ENCODE measurements at places on chromosomes 12 and 14.

- no peak for DNase-seq
These were observed 117.3 kb downstream of the MED13L start for GRCh38 chr12:116160231-116160630.

DNA sequence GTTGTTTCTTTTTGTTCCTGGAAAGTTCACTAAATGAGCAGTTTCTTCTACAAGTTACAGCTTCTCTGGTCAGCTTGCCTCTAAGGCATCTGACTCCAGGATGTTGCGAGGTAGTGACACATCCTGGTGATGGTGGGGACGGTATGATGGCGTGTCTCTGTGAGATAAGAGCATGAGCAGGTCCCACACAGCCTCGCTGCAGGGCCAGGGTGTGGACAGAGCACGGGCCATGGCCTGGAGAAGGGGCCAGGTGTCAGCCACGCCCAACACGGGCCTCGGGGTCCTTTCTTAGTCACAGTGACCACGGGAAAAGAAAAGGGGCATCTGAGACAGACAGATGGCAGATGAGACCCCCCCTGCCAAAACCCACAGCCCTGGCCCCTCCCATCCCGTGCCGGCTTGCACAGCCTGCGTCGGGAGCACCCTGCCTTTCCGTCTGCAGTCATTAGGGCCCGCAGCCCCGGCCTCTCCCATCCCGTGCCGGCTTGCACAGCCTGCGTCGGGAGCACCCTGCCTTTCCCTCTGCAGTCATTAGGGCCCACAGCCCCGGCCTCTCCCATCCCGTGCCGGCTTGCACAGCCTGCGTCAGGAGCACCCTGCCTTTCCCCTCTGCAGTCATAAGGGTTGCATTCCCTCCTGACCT is 79.3 kb upstream of the DYNC1H1 start:
- no peak for DNase-seq

- peak; percentile 64 for DNase-seq
These were observed 45.3 kb upstream of the ANO6 start for GRCh38 chr12:45170456-45171042.

GRCh38 chr12:7638760-7639555 is 26.8 kb downstream of the APOBEC1 start:
- DNase-seq = peak; percentile 27

GRCh38 chr12:59076622-59077021 is 156.3 kb upstream of the LRIG3 start:
- no peak for DNase-seq

DNA sequence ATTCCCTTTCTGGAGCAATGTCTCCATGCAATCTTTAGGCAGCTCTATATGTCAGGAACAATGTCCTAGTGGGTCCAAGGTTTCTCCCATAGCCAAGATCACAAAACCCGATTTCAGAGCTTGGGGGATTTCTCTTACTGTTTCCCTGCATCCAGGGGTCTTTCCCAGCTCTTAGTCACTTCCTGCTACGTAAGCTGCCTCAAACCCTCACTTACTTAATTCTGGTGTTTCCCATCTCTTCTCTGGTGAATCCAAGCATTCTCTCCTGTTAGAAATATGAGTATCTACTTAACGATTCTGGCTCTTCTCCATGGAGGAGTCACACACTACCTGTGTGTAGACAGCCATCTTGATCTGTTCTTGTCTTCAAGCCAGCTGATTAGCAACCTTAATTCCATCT is 80.0 kb downstream of the IFNG-AS1 start:
- no peak for DNase-seq

- no peak for DNase-seq
These were observed 113.7 kb downstream of the SLC25A47 start for GRCh38 chr14:100436745-100437406.

DNA sequence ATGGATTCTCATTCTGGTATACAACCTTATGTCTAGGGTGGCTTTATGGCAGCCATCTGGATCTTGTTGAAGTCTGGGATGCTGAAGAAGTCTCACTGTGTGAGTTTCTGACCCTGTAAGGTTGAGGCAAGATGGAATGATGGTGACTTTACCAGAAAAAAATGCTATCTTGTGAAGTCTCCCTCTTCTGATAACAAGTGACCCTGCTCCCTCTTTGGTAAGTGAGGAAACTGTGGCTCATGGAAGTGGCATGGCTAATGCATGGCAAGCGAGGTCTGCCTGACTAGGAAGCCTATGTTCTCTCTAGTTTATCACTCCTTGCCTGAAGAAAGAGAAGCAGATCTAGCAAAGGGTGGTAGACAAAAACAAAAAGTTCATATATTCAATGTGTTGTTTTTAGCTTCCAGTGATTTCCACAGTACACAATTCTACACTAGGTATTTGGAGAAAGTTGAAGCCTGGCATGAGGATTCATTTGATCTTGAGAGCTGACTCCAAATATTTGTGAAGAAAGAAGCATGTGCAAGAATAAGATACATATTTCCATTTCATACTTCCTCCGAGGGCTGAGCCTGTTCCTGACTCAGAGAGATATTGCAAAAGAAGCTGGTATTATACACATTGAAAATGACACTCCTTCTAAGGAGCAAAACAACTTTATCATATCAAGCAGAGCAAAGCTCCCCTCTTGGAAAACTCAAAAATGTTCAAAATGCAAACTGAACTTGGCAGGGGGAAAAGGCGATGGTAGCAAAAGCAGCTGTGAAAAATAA is 63.6 kb downstream of the HELB start:
- DNase-seq = no peak

DNA sequence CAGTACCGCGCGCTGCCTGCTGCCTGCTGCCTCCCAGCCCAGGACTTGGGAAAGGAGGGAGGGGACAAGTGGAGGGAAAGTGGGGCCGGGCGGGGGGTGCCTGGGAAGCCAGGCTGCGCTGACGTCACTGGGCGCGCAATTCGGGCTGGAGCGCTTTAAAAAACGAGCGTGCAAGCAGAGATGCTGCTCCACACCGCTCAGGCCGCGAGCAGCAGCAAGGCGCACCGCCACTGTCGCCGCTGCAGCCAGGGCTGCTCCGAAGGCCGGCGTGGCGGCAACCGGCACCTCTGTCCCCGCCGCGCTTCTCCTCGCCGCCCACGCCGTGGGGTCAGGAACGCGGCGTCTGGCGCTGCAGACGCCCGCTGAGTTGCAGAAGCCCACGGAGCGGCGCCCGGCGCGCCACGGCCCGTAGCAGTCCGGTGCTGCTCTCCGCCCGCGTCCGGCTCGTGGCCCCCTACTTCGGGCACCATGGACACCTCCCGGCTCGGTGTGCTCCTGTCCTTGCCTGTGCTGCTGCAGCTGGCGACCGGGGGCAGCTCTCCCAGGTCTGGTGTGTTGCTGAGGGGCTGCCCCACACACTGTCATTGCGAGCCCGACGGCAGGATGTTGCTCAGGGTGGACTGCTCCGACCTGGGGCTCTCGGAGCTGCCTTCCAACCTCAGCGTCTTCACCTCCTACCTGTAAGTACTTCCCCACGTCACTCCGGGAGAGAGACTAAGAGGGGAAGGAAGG is at the start of gene LGR5:
TSS of gene LGR5 (plus strand) at position 186 of the 732 bp plus-strand sequence. CDS start at position 469, 283 bp downstream.
- no peak for DNase-seq

DNA sequence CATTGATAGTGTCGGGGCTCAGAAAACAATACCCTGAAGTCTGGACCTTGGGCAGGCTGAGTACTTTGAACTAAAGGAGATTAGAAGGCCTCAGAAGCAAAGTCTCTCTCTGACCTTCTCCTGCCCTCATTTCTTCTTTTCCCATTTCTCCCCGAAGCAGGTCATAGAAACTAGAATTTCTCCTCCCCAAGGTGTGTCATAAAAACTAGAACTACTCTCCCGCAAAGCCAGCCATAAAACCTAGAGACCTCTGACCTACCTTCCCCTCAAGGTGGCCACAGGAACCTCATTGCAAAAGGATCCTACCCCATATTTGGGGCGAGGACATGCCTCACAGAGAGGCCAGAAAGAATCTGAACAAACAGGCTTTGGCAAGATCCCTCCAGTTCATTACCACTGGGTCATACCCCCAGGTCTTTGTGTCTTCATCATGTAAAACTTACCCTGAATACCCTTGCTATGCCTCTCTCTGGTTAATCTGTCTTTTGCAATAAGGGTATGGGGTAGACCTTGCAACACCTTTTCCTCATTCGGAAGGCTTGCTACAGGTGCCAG is 64.7 kb upstream of the ZFP36L1 start:
- no peak for DNase-seq

DNA sequence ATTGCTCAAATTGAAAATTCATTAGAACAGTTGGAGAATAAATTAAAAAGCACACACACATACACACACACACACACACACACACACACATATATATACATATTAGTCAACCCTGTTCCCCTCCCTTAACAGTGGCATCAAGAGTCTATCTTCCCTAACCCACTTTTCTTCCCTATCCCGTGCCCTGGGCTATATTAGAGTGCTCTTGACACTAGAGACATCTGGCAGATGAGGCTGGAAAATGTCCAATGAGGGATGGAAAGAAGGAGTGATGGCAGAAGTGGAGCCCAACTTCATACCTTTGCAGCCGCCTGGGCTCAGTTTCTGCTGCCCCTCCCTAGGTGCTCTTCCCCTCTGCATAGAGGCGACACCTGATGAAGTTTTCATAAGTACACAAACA is 172.4 kb upstream of the NUDT4 start:
- no peak for DNase-seq

- DNase-seq = no peak
These were observed 613.7 kb downstream of the DIO2 start for GRCh38 chr14:79597566-79597965.

DNA sequence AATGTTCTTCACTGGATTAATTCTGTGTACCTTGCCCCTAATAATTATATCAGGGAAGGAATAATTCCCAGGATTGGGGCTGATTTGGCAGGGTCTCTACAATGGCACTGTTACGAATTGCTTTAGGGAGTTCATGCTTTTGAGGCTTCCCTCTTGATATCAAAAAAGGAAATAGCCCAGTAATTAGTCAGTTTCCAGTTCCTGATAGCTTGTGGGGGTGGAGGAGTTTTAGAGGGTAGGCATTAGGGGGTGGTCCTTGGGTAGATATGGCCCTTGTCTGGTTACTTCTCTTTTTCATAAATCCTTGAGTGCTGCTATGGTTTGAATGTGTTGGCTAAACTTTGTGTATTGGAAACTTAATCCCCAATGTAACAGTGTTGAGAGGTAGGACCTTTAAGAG is 6.1 kb upstream of the SRSF5 start:
- DNase-seq = no peak

DNA sequence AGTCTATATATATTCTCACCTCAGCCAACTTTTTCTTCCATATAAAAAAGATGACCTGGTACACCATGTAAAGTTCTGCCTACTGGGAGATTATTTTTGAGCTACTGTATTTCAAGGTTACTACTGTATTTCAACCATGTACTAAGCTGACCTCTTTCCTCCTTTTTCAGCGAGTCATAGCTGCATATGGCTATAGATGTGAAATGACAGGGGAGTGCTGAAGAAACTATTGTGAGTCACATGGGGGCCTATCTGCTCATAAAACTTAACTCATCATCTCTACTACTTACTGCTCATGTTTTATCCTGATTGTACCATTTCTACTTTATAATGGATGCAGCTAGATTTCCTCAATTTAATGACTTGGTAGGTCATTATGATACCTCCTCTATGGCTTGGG is 571.4 kb upstream of the ATP2B1 start:
- DNase-seq = no peak

DNA sequence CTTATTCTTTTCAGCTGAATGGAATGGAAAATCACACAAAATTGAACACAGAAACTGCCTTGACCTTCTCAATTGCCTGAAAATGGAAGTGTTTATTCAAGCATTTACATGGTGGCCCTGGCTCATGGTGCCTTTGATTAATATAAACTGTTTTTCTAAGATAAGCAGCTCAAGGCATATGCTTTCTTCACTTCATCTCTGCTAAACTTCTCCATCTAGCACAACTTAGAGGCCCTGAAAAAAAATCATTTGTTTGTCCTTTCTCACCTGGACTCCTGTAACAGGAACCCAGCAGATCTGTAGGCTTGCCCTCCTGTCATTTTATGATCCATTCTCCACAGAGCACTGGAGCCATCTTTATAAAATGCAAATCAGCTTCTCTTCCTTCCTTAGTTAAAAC is 117.5 kb upstream of the KRR1 start:
- DNase-seq = no peak

DNA sequence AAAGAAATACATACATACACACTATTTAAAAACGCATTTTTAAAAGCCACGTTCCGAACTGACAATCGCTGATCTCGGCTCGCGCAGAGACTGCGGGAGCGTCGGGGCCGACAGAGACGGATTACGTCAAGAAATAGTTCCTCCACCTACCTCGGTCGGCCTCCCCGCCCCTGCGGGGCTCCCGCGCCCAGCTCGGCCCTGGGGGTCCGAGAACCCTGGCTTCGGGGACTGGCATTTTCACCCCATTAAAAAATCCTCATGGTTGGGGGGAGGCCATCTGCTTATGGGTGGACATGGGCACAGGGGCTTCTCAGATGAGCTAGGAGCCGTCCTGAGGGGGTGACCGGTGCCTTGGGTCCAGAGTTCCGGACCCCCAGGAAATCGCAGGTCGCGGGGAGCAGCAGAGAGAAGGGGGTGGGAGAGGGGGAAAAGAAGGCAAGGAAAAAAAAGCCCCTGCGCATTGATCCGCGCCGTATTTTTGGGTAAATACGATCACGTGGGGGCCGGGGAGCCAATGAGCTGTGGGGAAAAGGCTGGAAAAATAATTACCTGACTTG is 324 bp upstream of the HOXC9 start:
- DNase-seq = no peak

DNA sequence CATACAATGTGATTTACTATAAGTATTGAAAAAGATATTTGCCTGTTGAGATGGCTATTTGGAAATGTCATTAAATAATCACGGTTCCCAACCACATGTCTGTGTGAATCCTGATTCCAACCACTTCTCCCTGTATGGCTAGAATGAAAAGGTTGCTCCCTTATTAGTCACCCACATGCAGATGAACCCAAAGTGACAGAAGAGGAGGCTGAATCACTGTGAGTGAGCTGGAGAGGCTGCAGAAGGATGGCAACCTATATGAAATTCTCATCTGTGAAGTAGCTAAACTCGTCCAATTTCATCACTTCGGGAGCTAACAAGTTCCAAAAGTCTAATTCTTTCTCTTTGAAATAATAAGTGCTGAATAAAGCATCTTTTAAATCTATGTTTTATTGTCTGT is 300.5 kb downstream of the PRKD1 start:
- DNase-seq = no peak

GRCh38 chr14:26791117-26791806 is 193.4 kb upstream of the NOVA1 start:
- no peak for DNase-seq

DNA sequence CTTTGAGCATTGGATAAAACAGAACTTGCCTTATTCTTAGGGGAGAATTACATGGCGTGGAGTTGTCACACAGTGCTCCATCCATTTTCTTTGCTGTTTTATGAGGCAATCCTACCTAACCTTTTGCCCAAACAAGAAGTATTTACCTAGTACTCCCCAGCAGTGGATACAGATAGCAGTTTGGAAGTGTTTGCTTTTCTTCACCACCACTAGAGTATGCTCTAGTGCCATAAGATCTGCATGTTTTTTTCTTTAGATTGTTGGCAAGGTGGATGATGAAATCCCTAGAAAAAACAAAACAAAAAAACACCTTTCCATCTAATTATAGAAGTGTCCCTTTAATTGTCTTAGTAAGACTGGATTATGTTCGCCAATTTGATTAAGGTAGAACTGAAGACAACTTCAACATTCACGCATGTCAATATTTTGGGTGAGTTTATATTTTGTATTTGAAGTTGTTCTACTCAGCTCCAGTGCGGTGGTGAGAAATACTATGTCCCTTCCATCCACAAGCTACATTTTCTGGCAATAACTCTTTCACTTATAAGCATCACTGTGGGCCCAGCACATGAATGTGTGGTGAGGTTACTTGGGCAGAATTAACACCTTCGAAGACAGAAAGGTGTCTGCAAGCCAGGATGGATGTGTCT is 23.6 kb upstream of the TMEM260 start:
- DNase-seq = no peak

Data from stimulated activated CD4-positive, alpha-beta T cell treated with anti-CD3 and anti-CD28 coated beads, Interleukin-15, amount 100 ng/mL, for 1 hour (primary cell).